ENCODE measurements at places on chromosomes 11 and 22.

DNA sequence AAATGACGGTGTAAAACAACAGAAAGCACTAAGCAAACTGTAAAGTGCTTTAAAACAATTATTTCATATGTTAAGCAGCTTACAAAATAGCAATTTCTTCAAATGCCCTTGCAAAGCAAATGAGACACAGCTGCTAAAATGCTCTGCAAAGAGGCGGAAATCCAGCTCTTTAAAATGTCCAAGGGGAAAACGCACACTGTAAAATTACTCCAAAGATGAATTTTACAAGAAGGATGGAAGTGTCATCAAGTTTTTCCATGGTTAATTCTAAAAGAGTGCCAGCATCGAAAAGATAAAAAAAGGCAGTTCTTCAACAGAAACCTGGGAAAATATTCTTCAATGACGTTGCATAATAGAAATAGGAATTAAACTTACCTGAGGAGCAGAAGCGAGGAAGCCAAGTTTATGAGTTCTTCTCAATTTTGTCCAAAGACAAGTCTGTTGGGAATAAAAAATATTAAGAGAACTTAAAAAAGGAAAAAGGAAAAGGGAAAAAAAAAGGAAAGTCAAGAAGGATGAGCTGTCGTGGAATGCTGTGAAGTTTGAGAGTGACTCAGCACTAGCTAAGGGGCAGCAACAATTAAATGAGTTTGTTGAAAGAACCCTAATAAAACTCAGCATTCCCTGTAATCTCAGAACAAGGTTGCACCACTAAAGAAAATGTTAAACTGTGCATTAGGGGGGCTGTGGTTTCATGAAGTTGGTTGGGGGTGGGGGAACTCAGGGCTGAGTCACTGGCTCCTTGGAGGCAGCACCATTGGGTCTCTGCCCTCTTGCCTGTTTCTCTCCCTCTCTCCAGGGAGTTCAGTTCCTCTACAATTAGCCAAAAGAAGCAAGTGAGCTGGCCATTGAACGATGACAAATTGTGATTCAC, 64.2 kb upstream of the BLID start:
- peak; percentile 67 for DNase-seq

DNA sequence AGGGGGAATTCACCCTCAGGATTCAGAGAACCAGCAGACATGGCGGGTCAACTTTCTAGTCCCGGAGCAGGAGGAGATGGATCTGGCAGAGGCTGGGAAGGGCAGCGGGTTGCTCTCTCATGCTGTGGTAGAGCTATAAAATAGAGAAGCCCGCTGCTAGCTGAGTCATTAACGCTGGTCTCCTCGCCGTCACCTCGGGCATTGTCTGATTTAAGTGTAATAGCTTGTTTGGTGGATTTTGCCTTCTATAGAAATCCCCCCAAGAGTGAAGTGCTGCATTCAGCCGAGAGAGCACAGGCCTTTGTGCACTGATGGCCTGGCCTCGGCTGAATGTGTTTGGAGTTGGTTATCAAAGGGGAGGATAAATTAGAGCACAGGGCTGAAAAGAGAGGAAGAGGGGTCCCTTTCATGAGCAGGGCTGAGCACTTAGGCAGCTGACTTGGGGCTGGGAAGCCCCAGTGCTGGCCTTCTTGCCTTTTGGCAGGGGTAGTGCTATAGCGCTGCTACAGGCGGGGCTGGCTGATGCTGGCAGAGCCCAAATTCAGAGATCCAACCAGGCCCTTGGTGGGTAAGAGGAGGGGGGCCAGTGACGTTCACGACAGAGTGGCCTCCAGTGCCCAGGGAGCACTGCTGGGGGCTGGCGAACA, 161.1 kb upstream of the CADM1 start:
- DNase-seq, result no peak

DNA sequence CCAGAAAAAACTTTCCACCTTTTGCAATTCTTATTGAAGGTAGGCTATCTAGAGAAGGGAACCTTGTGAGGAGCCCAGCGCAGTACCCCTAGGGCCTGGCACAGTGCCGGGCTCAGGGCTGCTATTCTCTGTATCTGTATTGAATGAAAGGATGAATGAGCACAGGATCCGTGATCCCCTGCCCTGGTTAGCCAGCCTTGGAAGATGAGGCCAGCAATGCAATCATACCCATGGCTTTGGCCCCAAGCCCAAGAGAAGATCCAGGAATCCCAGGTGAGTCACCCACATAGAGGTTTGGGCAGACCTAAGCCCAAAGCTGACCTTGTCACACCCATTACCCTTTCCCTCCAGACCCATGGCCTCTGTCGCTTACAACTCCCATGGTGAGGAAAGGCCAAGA, 92.5 kb upstream of the CD82 start:
- no peak for DNase-seq

DNA sequence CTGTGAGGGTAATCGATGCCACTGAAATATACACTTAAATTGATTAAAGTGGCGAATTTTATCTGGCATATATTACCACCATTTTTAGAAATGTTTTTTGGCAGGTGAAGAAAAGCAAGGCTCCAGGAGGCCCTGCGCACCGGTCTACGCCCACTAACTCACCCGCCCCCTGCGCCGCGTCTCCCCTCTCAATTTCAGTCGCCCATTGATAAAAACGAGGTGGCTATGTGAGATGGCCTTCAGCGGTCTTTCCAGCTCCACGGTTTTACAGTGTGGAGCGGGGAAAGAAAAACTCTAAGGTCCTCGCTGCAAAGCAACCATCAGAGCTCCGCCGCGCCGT, 602 bp upstream of the AQP11 start:
- DNase-seq, result no peak

- no peak for DNase-seq
These were observed 26.1 kb downstream of the APIP start for GRCh38 chr11:34890089-34890488.

- DNase-seq, result no peak
These were observed 146.0 kb downstream of the OPCML start for GRCh38 chr11:133386262-133386661.

DNA sequence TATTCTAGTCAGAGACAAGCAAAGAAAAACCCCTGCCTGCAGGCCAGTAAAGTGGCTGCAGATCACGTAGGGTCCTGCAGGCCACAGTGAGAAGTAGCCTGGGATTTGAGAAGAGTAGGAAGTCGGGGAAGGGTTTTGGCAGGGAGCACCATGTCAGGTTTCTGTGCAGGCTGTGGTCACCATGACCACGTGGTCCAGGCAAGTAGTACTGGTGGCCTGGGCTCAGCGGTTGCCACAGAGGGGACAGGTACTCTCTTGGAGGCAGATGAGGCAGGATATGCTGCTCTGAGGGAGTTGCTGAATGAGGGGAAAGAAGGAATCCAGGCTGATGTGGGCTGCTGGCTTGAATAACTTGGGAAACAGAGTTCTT, 46.5 kb downstream of the PISD start:
- no peak for DNase-seq

DNA sequence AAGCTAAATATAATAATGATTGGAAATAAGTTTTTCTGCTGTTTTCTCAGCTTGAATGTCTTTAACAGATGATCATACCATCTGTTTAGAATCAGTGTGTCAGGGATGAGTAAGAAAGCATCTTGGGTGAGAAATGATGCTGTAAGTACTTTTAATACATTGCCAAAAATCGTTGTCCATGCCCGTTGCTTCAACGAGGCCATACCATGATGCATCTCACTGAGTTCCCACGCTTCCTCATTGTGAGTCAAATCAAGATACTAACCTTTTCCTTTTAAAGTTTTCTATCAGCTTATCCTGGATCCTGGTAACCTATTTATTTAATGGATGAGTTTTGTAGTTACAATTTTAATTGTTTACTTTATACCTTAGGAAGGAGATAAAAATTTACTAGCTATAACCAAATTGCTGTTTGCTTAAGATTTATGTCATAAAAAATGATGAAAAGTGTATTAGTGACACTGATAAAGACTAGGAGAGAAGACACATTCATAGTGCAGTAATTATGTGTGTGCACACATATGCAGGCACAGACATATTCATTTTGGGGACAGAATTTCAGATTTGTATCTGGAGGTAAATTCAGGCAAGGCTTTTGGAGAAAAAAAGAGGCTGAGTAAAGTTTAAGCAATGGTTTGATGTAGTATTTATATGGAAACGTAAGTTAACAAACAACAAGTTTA, 154.8 kb downstream of the UVRAG start:
- no peak for DNase-seq

DNA sequence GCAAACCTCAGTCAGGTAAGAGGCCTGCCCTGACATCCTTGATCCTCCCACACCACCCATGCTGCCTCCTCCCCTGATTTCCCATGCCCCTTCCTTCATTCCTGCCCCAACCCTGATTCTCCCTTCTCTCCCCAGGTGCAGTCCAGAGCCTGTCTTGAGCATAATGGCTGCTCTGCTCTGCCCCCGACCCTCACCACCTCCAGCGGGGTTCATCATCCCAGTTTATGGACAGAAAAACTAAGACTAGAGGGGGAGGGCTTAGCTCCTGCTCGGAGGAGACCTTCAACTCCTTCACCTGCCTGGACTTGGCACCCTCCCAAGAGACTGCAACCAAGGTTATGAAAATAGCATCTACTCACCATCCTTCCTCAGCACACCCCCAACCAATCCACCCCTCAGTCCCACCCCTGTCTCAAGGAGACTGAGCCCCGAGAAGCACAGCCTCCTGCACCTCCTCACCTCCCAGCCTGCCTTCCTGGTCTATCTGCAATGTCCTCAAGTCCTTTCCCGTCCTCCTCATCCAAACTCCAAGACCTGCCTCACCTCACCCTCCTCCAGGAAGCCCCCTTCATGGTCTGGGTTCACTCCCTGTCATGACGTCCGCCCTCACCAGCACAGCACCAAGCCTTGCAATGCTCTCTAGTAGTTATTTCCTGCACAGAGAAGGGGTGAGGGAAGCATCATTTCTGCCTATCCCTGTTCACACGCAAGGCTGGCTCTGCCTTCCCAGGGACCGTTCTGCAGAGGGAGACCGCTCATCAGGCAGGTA, 103.1 kb downstream of the PDE2A start:
- DNase-seq, result no peak

DNA sequence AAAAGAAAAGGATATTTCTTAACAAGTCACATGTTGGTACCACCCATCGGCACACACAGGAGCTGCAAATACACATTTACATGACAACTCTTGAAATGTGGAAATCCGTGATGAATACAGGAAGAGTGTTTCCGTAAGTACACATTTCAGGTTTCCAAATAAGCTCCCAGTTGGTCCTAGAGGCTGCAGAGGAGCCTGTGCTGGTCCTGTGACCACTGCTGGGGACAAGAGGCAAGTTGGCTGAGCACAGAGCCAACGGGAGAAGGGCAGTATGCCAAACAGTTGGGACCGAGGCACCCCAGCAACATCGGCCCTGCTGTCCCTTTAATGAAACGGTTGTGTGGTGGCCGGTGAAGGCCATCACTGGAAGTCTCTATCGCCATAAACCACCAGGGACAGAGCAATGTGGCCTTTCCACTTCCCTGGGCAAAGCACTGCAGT, 38.5 kb upstream of the ARFGAP3 start:
- no peak for DNase-seq

GRCh38 chr11:211295-211694, 3.8 kb downstream of the RIC8A start:
- DNase-seq, result no peak

DNA sequence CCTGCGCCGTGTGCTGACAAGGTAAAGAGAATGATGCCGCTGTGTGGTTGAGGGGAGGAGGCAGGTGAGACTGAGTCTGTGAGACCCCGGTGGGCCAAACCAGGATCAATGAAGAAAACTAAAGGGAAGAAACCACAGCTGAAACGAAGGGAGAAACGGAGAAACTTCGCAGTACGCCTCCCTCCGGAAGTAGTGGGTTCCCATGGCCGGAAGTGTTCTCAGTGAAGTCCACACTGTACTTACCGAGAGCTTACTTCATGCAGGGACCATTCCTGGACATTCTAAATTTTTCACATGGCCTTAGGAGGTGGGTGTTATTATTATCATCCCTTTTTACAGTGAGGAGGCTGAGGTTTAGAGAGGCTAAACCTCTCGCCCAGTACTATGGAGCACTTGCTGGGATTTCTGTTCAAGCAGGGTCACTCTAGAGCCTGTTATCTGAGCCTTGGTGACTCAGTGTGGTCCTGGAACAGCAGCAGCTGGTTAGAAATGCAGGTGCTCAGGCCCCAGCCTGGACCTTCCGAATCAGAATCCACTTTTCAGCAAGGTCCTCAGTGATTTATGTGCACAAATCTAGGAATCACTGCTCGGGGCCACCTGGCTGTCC, 17.9 kb downstream of the CD5 start:
- no peak for DNase-seq

DNA sequence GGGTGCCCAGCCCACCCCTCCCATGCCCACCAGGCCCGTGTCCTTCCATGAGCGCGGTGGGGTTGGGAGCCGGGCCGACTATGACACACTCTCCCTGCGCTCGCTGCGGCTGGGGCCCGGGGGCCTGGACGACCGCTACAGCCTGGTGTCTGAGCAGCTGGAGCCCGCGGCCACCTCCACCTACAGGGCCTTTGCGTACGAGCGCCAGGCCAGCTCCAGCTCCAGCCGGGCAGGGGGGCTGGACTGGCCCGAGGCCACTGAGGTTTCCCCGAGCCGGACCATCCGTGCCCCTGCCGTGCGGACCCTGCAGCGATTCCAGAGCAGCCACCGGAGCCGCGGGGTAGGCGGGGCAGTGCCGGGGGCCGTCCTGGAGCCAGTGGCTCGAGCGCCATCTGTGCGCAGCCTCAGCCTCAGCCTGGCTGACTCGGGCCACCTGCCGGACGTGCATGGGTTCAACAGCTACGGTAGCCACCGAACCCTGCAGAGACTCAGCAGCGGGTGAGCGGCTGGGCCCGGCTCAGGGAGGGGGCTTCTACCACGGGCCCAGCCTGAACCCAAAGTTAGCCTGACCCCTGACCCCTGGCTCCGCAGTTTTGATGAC, 3.0 kb downstream of the PKP3 start:
- no peak for DNase-seq

- no peak for DNase-seq
These were observed 26.8 kb downstream of the TPBGL start for GRCh38 chr11:75267171-75267970.

- peak; percentile 82 for DNase-seq
These were observed 14.6 kb upstream of the TEF start for GRCh38 chr22:41367039-41367679.

DNA sequence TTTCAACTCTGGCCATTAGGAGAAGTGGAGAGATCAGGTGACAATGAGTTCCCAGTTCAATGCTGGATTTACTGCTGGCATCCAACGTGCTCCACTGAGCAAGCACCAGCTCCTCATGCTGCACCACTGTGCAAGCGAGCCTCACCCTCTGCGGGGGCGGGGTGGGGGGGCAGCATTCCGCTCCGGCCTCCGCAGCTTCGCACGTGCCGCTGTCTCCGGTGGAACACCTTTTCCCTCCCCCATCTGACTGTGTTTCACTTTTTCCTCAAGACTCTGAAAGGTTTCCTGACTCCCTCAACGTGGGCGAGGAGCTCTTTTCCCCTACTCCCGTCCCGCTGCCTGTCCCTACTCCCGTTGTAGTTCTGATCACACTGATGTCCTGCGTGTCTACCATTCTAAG, 835 bp upstream of the RHOD start:
- no peak for DNase-seq

- no peak for DNase-seq
These were observed 235.5 kb upstream of the ANO3 start for GRCh38 chr11:26096451-26096850.
